ENCODE measurements at places on chromosomes 4 and X. TPM values are rescaled to one million over a fixed set of nuclear protein-coding genes. Genes with fewer than 3 reads are reported as not detected.

DNA sequence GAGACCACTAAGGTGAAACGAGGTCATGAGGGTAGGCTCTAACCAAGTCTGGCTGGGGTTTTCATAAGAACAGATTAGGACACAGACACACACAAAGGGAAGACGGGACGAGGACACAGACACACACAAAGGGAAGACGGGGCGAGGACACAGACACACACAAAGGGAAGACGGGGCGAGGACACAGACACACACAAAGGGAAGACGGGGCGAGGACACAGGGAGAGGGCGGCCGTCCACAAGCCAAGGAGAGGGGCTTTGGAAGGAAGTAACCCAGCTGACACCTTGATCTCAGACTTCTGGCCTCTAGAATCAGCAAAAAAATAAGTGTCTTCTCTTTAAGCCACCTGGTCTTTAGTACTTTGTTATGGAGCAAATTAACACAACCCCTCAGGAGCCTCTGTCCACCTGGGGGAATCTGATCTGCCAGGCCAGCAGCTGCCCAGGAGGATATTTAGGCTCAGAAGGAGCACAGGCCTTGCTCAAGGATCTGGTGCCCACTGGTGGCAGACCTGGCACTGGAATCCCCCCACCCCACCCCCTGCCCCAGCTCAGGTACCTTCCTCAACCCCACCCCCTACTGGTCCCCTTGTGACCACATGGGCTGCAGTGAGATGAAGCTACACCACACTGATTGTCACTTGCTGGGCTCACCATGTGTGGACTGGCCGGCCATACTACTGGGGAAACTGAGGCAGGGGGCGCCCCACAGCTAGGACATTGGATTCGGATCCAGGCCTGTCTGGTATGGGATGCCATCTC, 2.8 kb downstream of the ABLIM2 start:
- no peak for DNase-seq

Gene GABRA4
- not detected for total RNA-seq

- DNase-seq, result peak; percentile 17
Measured at GRCh38 chr4:168830777-168831512, 179.1 kb downstream of the CBR4 start.

GRCh38 chr4:174117445-174117844, 166.0 kb downstream of the FBXO8 start:
- no peak for DNase-seq

Gene PPP4R3C
- not detected for total RNA-seq

DNA sequence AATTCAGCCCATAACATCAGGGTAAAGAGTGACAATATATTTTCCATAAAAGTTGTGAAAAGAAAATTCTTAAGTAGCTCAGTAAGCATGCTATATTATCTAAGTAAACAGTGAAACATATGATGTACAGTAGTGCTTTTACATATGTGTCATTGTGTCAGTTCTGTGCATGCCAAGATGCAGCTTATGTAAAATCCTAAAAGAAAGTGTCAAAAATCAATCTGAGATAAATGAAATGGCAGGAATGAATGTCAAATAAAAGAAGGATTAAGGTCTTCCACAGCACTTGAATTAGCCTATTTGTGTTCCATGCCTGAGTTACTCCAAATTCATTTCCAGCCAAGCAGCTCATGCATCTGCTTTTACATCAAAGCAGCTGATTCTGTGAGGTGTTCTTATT, 452.7 kb upstream of the HS3ST1 start:
- DNase-seq, result no peak

DNA sequence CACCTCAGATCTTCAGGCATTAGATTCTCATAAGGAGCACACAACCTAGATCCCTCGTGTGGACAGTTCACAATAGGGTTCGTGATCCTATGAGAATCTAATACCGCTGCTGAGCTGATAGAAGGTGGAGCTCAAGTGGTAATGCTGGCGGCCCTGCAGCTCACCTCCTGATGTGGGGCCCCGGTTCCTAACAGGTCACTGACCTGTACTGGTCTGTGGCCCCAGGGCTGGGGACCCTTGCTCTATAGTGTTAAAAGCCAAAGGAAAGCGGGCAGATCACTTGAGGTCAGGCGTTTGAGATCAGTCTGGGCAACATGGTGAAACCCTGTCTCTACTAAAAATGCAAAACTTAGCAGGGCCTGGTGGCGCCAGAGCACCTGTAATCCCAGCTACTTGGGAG, 1047.0 kb upstream of the FTHL17 start:
- DNase-seq, result no peak

Gene SYNPO2
- 0.20 TPM for total RNA-seq

- no peak for DNase-seq
Measured at GRCh38 chrX:19968276-19968675, 22.6 kb downstream of the BCLAF3 start.

- DNase-seq, result no peak
Measured at GRCh38 chrX:46754586-46755061, 4.3 kb downstream of the SLC9A7 start.

Gene SLITRK4
- total RNA-seq, result 0.20 TPM

Gene TMEM185A
- total RNA-seq, result 12.7 TPM

- DNase-seq, result no peak
Measured at GRCh38 chrX:111854556-111855490, 21.2 kb upstream of the TRPC5OS start.

DNA sequence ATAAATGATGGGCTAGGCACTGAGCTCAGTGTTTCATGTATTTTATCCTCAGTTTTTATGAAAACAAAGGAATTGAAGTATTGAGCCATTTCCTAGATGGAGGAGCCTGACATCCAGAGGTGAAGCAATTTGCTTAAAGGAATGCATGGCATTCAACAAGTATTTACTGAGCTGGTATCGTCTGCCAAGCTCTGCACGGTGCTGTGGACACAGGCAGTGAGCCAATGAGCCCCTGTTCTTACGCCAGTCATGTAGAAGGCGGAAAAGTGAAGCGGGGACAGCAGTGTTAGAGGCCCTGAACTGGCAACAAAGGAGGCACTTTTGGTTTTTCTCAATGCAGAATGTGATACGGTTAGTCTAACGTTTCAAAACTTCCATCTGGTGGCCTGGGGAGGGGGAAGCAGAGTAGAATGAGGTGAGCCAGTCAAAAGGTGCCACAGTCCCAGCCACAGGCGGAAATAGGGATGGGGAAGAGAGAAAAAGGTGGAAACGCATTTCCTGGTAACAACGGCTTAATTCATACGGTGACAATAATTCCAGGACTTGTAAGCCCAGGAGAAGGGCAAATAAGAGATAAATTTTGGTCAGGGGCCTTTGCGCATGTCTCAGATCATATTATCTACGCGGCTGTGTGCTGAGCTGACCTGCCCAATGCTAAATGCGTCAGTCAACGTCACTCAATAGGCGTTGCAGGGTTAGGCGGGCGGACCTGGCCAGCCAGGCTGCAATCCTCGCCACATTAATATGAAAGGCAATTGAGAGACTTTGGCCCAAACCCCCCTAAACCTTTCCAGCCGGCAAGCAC, 133.9 kb downstream of the AFAP1 start:
- peak; percentile 85 for DNase-seq

Gene HERC5
- 0.65 TPM for total RNA-seq

- DNase-seq, result no peak
Measured at GRCh38 chrX:150935467-150935866, 37.0 kb upstream of the CD99L2 start.

GRCh38 chr4:95715830-95716229, 124.1 kb upstream of the PDHA2 start:
- DNase-seq, result no peak

GRCh38 chr4:185115827-185116232, 27.2 kb upstream of the SLC25A4 start:
- peak; percentile 33 for DNase-seq

- DNase-seq, result no peak
Measured at GRCh38 chrX:31807165-31807564, 735.3 kb upstream of the FTHL17 start.

DNA sequence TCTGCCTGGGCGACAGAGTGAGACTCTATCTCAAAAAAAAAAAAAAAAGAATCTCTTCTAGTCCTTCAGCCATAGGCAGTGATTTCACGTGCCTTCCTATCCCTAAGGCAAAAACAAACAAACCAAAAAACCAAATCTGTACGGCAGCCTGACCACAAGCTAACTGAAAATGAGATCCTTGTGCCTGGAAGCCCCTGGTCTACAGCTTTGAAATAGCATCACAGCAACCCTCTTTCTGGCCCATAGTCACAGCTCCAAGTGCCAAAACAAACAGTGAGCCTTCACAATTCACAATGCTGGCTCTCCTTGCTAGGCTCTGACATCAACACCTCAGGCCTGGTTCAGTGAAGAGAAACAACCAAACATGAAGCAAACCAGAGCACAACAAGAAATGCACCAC, 46.1 kb downstream of the TMEM150C start:
- DNase-seq, result peak; percentile 67

GRCh38 chr4:5999356-5999755, 18.9 kb downstream of the C4orf50 start:
- DNase-seq, result no peak

- no peak for DNase-seq
Measured at GRCh38 chr4:27819246-27819645, 958.6 kb downstream of the STIM2 start.

GRCh38 chr4:136465691-136466090, 1066.6 kb downstream of the PCDH18 start:
- no peak for DNase-seq

DNA sequence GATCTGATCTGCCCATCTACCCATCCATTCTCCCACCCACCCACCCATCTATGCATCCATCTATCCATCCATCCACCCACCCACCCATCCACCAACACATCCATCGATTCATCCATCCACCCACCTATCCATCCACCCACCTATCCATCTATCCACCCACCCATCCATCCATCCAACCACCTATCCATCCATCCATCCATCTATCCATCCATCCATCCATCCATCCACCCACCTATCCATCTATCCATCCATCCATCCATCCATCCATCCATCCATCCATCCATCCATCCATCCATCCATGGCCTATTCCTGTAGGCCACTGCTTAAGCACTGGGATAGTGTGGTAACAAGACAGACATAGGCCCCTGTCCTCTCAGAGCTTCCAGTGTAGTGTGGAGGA, 69.8 kb downstream of the SORCS2 start:
- no peak for DNase-seq

- no peak for DNase-seq
Measured at GRCh38 chr4:58740897-58741296, 1630.7 kb upstream of the IGFBP7 start.

Measured in lung microvascular endothelial cell (primary cell).